ENCODE measurements at places on chromosomes 11 and 22.
A peak's percentile ranks its signal among the peaks of the same experiment; 100 is the strongest.

GRCh38 chr11:113014262-113015097 is 53.3 kb downstream of the NCAM1 start:
- peak; percentile 73 for DNase-seq

- DNase-seq = no peak
Observed at GRCh38 chr11:77779935-77780334, 40.6 kb downstream of the RSF1 start.

GRCh38 chr22:44357966-44358465 is 45.3 kb upstream of the SHISAL1 start:
- peak; percentile 7 for DNase-seq

GRCh38 chr22:33838644-33839043 is 81.6 kb downstream of the LARGE1 start:
- DNase-seq = no peak

GRCh38 chr11:123378096-123378495 is 52.0 kb upstream of the GRAMD1B start:
- DNase-seq = no peak

GRCh38 chr11:115676206-115676605 is 172.0 kb upstream of the CADM1 start:
- DNase-seq = no peak

GRCh38 chr11:124717786-124718651 is 21.7 kb upstream of the NRGN start:
- peak; percentile 27 for DNase-seq

DNA sequence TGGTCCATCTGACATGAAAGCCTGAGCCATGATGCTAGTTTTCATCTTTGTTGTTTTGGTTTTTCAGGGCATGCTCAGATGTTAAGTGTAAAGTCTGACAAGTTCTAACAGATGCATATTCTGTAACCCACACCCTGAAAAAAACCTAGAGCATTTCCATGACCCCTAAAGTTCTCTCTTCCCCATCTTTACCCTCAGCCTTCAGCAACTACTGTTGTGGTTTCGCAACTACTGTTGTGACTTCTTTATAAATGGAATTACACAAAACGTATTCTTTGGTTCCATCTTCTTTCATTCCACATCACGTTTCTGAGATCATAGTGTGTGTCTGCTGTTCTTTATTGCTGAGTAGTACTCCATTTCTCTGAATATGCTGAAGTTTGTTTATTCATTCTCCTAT is 65.1 kb upstream of the LDLRAD3 start:
- DNase-seq = no peak

- no peak for DNase-seq
Observed at GRCh38 chr11:63804259-63804658, 9.0 kb upstream of the SPINDOC start.

DNA sequence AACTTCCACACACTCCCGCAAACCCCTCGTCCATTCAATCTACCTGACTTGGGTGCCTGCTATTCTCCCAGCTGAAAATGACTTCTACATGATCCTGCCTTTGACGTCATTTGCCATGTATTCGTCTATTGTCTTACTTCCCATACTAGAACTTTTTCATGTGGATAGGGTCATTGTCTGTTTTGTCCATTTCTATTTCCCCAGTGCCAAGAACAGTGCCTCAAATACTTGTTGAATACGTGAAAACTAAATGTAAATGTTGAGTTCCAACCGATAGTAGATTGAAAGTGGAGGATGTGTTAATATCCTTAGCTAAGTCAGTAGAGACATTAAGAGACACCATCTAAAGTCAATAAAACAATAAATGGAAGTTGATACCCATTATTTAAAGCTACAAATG is 935 bp downstream of the TRIM68 start:
- DNase-seq = no peak

DNA sequence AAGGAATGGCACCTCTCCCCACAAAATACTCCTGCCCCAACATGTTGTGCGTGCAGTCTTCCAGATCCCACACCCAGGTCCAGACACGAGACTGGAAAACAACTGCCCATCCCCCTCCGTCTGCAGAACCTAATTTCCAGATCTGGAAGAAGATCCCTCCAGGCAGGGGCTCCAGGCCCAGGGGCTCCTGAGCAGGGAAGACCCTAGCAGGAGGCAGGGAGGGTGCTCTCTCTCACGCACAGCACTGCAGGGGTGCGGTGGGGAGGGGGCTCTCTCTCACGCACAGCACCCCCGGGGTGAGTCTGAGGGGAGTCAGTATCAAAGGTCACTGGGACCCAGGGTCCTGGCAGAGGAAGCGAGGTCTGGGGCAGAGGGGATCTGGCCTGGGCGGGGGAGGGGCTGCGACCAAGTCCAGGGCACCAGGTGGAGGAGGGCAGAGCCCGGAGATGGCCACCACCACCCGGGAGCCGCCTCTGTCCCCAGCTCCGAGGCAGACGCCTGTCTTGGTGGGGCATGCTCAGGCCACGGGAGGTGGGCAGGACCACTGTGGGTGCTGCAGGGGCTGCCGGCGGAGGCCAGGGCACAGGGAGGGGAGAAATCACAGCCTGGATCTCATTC is 1.7 kb downstream of the MLC1 start:
- no peak for DNase-seq

- no peak for DNase-seq
Observed at GRCh38 chr11:34198523-34198922, 93.1 kb downstream of the NAT10 start.

DNA sequence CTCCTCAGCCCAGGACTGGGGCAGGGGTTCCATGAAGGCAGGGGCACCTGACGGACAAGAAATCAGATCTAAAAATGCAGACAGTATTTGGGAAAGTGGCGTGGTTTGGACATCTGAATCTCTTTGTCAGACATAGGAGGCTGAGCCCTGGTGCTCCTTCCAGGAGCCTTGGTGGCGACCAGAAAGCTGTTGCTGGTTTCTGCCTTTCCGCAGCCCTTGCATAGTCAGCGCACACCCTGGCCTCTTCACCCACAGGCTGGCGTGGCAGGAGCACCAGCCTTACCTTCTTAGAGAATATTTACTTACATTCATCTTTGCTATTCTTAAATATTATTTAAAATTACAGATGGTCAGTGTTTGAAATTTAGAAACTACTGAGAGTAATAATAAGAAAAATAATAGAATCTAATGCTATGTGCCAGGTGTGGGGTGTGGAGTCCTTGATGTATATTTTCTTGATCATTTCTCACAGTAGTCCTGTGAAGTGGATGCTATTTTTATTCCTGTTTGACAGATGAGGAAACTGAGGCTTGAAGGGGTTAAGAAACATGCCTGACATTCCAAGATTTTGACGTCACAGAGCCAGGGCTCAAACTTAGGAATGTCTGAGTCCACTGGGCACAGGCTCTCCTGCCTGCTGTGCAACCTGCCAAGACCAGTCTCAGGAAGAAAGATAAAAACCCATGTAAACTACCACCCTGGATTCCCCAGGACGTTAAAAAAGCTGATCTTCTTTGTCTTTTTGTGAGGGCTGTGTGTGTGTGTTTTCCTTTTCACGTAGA is 51.6 kb downstream of the TBC1D22A start:
- DNase-seq = no peak

- DNase-seq = no peak
Observed at GRCh38 chr11:13277768-13278608, at the start of gene BMAL1. TSS of gene BMAL1 (plus strand) at chr11:13277790. CDS start at chr11:13354309, 76,519 bp downstream.

DNA sequence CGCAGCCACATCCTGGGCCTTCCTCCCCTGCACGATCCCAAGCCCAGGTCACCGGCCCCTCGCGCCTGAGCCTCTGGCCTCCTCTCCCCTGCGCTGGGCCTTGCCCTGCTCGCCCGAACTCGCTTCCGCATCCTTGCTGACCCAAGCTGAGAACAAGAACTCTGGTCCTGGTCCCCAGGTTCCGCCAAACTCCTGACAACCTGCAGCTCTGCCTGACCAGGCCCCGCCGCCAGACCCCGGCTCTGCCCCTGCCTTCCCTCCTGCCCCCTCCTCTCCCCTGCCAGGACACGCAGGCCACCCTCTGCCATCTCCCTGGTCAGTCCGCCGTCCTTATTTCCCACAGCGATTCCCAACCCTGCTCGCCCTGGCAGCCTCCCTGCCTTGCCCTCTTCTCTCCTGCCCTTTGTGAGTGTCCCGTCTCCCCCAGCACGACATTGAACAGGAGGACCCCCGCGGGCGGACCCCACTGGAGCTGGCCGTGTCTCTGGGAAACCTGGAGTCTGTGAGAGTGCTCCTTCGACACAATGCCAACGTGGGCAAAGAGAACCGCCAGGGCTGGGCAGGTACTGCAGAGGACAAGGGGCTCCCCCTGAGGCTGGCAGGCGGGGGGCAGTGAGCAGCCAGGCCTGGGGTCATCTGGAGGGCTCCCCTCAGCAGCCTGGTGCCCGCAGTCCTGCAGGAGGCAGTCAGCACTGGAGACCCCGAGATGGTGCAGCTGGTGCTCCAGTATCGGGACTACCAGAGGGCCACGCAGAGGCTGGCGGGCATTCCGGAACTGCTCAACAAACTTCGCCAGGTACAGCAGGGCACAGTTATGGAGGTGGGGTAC is 762 bp downstream of the ANKRD13D start:
- no peak for DNase-seq

DNA sequence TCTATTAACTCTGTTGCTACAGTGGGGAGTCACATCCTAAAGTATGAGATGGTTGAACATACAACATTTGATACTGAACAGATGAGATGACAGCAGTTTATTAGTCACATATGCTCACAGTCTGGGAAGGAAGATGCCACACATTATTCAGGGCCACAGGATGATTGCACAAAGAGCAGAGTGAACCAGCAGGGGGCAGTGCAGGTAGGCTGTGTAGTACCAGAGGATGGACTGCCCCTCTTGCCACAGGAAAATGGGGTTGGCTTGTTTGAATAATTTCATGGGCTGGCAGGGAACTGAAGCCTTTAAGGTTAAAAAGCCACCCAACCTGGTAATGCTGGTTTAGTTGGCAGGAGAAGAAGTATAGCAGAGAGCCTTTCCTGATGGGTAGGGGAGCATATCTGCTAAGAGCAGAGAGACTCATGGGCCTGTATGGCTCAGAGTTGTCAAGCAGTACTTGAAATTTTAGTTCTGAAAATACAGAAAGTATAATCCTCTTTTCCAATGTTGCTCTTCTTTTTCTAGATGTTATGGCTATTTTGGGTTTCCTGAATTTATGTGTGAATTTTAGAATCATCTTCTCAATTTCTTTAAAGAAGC is 180.4 kb upstream of the B3GAT1 start:
- DNase-seq = peak; percentile 4

DNA sequence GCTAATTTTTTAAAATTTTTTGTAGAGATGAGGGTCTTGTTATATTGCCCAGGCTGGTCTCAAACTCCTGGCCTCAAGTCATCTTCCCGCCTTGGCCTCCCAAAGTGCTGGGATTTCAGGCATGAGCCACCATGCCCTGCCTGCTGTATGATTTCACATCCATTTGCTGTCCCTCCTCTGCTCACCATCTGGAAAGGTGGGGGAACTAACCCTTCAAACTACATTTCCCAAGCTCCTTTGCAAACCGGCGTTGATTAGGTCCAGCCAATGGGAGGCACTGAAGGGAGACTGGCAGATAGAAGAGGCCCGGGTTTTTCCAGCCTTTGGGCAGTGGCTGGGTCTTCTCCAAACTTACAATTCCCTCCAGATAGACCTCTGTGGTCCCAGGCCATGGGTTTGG is 19.3 kb downstream of the RFPL1 start:
- peak; percentile 14 for DNase-seq

- DNase-seq = no peak
Observed at GRCh38 chr22:49713003-49713402, 114.7 kb downstream of the BRD1 start.

DNA sequence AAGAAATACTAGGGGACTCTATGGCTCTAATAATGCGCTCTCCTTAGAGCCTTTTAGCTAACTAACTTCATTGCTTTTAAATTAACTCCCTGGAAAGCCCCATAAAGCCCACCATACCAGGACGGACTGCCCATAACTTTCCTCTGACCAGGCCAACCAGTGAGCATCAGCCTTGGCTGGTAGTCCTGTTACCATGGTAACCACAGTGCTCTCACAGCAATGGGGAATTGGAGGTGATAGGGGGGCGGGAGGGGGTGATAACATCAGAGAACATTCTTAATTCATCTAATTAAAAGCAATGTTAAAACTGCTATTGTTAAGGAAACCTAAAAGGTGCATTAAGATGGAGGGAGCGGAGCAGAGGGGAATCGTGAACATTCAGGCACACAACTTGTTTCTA is 27.2 kb upstream of the CHRM4 start:
- no peak for DNase-seq

DNA sequence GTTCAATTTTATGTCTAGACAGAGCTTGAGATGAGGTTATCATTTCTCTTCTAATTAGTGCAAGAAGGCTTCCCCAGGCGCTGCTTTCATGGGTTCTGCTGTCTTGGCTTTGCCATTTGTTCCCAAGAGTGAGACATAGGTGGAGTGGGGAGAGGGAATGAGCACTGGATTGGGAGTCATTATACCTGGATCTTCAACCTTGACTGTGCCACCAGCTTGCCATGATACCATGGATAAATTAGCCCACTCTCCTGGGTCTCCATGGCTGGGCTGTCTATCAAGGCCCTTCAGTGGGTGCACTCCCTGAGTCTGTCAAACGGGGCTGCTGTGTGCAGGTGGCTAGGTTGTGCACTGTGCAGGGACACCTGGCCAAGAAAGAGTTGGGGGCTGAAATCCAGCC is 15.6 kb upstream of the NECTIN1 start:
- no peak for DNase-seq

GRCh38 chr11:65524014-65524740 is 706 bp upstream of the SCYL1 start:
- DNase-seq = no peak

DNA sequence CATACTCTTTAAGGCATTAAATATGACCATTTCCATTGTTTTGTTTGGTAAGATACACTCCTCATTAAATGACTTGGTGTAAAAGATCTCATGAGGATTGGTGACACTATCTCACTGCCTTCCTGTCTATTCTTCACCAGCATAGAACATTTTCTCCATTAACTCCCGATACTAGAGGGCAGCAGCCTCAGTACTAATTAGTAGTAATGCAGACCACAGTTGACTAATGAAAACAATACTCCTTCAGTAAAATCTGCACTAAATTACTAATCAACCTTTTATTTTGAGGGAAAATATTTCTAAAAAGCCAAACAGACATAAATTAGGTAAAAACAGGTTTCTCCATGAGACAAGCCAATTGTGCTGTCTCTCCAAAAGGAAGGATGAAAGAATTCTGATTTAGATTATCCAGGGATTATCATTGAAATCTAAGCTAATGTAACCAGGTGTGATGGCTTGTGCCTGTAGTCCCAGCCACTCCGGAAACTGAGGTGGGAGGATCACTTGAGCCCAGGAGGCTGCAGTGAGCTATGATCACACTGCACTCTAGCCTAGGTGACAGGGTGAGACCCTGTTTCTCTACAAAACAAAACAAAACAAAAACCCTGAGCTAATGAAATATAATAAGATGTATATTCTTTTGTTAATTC is 9.4 kb downstream of the PGM2L1 start:
- peak; percentile 74 for DNase-seq

DNA sequence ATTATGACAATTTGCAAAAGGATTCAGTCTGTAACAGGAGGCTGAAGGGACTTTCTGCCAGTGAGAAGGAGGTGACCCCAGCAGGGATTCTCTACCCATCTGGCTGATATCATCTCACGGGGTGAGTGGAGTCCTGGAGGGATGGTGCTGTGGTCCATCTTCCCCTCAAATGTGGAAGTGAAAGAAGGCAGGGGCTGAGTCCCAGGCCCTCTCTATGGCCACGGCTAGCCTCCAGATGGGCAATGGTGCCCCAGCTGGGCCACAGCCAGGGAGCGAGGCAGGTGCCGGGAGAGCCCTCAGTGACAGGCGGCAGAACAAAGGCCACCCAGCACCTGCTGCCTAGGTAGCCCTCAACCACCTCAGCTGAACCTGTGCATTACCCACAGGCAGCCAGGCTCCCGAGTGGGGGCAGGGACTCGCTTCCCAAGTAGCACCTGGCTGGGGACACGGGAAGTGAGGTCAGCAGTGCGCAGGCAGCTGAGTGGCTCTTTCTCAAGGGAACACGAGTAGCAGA is 6.7 kb downstream of the NECTIN1 start:
- DNase-seq = peak; percentile 69

- no peak for DNase-seq
Observed at GRCh38 chr11:26901162-26901561, 92.8 kb upstream of the FIBIN start.

All from NCI-H2081 (cell line).